ENCODE measurements at places on chromosomes 6 and 20.
A peak's percentile ranks its signal among the peaks of the same experiment; 100 is the strongest.

- DNase-seq, result no peak
Measured at GRCh38 chr20:19405958-19406357, 193.5 kb downstream of the SLC24A3 start.

DNA sequence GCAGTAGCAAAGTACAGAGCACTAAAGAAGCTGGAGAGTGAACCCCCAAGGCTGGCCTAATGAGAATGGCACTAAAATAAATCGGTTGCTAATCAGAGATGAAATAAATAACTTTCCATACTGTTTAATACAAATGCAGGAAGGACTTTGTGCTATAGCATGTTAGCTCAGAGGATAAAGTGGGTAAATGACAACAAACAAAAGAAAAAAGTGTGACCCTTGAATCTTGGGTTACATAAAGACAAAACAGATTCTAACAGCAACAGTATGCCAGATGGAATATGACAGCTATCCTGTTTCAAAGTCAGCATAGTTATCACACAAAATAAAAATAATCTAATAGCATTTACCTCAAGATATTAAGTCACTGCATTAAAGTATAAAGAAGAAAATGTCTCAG, 622.7 kb downstream of the PHF3 start:
- no peak for DNase-seq

GRCh38 chr6:112320561-112321318, 26.4 kb upstream of the RFPL4B start:
- no peak for DNase-seq

DNA sequence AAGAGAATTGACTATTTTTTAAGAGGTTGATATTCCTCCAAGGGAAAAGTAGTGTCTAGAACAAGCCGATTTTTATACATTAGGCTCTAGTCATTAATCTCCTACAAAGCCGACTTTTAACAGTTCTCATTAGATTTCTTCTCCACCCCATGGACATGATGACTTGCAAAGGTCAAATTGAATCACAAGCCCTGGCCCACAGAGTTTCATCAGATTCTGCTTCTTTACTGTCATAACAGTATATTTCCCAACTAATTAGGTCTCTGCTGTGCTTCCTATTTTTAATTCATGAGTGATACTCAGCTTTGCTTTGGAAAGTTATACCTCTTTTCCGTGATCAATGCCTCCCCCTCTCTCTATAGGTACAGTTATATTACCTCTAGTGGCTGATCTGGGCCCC, 90.6 kb upstream of the ADGRB3 start:
- no peak for DNase-seq

DNA sequence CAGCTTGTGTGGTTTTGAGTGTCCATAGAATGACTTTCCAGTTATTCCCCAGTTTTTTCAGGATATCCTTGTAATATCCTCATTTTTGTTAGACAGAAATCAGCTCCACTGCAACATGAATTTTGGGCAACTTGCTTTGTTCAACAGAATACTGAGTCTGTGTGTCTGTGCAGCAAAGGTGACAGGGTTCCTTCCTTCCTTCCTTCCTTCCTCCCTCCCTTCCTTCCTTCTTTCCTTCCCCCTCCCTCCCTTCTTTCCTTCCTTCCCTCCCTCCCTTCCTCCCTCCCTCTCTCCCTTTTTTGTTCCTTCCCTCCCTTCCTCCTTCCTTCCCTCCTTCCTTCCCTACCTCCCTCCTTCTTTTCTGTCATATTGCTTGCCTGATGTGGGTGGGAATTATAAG, 496.5 kb downstream of the EPM2A start:
- DNase-seq, result no peak

- DNase-seq, result no peak
Measured at GRCh38 chr6:50654155-50654554, 59.2 kb upstream of the TFAP2D start.

DNA sequence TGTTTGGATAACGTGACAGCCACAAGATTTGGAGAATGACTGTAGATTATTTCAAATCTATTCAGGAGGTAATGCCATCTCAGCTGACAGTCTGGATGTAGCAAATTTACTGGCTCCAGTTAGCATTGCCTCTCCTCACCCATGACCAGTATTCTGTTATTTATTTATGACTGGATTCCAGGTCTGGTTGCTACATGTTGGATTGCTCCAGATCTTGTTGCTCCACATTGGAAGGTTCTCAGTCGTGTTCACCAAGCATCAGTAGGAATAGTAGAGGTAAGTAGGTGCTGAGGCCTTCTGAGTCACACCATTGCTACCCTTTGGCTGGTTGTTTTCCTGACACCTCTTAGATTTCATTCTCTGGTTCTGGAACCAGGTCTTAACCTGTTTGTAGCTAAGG, 69.5 kb upstream of the ELOVL5 start:
- DNase-seq, result no peak

DNA sequence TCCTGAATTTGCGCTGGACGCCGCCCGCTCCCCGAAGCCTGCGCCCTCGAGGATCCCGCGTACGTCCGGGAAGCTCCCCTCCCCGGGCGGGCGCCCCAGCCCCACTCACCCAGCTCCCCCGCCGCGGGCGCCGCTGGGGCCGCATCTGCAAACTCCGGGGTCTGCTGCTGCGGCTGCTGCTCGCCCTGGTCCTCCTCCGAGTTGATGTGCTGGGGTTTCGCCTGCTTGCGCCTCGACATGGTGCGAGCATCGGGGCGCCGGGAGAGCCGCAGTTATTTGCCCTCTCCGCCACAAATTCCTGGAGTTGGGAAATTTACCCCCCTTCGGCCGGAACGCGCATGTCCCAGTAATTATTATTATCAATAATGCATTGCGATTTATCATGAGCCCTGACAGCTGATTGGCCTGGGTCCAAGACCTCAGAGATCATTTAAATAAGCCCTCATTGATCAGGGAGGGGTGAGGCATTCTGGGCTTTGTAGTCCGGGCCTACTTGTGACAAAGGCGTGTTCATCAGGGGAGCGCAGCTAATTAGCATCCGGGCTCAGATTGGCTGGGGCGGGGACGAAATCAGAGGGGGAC, at the start of gene SALL4:
Gene SALL4, minus strand, starts transcription at position 352 of the 582 bp plus-strand sequence. Its CDS starts 113 bp downstream, at position 239.
- DNase-seq, result no peak

GRCh38 chr6:37059344-37060194, 54.1 kb downstream of the FGD2 start:
- peak; percentile 31 for DNase-seq

GRCh38 chr6:35473850-35474130, 5.6 kb downstream of the RPL10A start:
- DNase-seq, result no peak

- DNase-seq, result no peak
Measured at GRCh38 chr6:90019216-90019615, 124.9 kb downstream of the GJA10 start.

DNA sequence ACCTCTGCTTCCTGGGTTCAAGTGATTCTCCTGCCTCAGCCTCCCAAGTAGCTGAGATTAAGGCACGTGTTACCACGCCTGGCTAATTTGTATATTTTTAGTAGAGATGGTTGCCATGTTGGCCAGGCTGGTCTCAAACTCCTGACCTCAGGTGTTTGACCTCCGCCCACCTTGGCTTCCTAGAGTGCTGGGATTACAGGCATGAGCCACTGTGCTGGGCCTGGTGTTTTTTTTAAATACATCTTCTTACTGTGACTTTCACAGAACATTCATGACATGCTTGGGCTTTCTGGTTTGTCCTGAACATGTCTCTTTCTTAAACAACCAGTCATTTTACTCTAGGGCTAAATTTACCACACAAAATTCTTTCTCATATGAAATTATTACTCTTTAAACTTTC, 34.7 kb upstream of the FAM8A1 start:
- no peak for DNase-seq

DNA sequence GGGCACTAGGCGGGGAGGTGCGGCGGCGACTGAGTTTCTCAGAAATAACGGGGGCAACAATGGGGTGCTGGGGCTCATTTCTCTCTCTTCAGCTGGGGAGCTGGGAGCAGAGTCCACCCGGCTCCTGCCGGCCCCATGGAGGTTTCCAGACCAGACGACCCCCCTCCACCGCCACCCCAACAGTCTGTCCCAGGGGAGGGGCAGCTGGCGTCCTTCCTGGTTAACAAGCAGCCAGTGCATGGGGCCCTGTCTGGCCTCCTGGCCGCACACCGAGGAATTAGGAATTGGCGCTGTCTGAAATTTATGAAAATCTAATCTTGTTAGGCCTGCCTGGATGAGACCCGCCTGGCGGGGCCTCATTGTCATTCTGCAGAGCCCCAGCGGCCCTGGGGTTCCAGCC, 42.4 kb downstream of the PMEPA1 start:
- DNase-seq, result no peak

GRCh38 chr6:44682280-44682679, 294.8 kb downstream of the CDC5L start:
- DNase-seq, result no peak

GRCh38 chr6:47292944-47293343, 16.8 kb downstream of the TNFRSF21 start:
- no peak for DNase-seq

GRCh38 chr6:9295644-9296043, 860.3 kb upstream of the SLC35B3 start:
- DNase-seq, result no peak

DNA sequence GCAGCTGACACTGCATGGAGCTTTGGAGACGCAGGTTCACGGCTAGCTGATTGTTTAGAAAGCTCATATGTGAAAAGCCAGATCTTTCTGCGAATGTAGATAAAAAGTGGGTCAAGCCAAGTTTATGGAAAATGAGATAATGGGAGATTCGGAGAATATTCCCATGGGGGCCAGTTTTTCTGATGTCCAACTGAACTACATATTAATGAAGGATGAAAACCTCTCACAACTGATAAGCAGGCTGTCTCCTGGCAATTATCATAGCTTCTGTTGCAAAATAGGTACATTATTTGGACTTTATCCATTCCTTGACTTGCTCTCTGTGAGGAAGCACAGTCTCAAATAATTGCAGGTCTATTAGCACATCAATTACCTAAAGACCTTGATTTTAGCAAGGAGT, 21.1 kb downstream of the HDGFL1 start:
- DNase-seq, result no peak

- peak; percentile 57 for DNase-seq
Measured at GRCh38 chr20:50569864-50570836, 60.0 kb downstream of the PTPN1 start.

DNA sequence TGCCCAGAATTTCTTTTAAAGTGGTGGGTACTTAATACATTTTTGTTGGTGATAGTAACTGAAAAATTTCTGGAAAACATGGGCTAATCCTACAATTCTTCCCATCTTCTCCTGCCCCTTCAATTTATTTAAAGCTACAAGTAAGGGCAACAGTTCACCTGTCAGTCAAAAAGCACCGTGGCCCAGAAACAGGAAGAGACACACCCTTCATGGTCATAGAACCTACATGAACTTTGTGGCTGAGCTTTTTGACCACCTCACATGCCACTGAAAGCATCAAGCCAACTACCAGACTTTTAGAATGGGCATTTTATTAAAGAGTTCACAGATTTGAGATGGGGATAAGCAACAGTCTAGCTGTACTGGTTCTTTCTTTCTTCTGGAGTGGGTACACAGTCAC, 201.1 kb upstream of the CNR1 start:
- no peak for DNase-seq

GRCh38 chr6:26195376-26195923, 108.2 kb downstream of the HFE start:
- peak; percentile 89 for DNase-seq

DNA sequence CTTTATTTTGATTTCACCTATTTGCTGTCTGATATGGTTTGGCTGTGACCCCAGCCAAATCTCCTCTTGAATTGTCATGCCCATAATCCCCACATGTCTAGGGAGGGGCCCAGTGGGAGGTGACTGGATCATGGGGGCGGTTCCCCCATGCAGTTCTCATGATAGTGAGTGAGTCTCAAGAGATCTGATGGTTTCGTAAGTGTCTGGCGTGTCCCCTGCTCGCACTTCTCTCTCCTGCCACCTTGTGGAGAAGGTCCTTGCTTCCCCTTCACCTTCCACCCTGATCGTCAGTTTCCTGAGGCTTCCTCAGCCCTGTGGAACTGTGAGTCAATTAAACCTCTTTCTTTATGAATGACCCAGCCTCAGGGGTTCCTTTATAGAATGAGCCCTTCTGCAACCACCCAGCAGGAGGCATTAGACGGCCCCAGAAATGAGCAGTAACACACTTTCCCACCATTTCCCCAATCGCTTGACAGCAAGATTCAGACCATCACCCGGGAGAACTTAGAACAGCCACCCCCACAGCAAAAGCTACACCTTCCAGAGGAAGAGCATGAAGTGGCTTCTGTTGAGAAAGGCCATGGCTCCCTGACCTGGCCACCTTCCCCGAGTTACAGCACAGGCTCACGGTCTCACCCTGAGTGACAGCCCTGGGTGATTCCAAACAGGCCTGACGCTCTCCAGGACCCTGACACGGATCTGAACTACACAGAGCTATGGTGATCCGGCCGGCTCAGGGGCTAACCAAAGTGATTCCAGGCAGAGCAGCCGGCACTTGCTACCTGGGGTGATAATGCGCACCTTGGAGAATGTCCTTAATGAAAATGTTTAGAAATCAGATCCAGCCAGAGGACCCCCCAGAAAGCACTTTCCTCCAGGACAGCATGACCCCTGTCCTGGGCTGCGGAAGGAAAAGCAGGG, 131.2 kb upstream of the CDH4 start:
- DNase-seq, result peak; percentile 24

DNA sequence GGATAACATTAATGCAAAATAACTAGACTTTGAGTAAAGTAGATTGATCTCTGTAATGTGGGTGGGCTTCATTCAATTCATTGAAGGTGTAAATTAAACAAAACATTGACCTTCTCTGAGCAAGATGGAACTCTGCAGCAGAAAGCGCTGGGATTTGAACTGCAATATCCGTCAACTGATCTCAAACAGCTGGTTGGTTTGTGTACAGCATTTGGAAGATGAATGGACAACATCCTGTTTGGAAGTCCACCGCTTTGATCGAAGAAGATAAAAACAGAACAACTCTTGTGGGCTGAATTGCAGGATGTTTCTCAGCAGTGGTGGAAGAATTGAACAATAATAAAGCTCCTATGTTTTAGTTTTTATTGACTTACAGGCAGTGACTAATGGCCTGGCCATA, 20.6 kb downstream of the HLA-C start:
- no peak for DNase-seq

- no peak for DNase-seq
Measured at GRCh38 chr6:87654875-87655454, 47.1 kb downstream of the AKIRIN2 start.

- no peak for DNase-seq
Measured at GRCh38 chr6:133245007-133245406, 3.9 kb downstream of the EYA4 start.

DNA sequence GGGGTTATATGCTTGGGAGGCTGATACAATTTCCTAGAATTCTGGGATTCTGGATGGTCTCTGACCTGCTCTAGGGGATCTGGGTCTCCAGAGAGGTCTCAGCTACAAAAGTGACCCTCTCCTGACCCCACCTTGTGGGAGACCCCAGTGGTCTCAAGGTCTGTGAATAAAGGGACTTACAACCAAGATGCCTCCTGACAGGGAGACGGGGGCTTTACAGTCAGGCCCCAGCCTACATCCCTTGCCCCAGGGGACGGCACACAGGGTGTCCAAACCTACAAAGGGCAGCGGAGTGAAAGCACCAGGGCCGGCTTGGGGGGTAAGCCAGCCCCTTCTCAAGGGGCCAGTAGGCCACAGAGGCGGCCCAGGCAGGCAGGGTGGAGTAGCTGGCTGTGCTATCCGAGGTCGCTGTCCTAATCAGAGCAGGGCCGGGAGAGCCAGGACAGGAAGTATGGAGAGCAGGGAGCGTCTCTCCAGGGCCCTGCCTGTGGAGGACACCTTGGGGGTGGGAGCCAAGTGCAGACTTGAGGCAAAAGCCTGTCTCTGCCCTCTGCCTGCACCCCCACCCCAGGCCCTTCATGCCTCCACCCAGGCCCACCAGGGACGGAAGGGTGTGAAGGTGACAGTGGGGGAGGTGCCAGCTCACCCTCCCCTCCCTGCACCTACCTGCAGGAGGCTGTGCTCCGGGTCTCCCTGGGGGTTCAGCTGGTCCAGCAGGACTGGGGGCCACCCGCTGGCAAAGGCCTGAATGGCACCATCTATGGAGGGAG, 3.5 kb downstream of the GFRA4 start:
- no peak for DNase-seq

All from CD4-positive, alpha-beta T cell treated with Interleukin-6 for 4 hours (primary cell).